ENCODE measurements at places on chromosomes 4 and X.
A peak's percentile ranks its signal among the peaks of the same experiment; 100 is the strongest.

GRCh38 chr4:26194764-26195163 is 126.0 kb upstream of the RBPJ start:
- DNase-seq = no peak

DNA sequence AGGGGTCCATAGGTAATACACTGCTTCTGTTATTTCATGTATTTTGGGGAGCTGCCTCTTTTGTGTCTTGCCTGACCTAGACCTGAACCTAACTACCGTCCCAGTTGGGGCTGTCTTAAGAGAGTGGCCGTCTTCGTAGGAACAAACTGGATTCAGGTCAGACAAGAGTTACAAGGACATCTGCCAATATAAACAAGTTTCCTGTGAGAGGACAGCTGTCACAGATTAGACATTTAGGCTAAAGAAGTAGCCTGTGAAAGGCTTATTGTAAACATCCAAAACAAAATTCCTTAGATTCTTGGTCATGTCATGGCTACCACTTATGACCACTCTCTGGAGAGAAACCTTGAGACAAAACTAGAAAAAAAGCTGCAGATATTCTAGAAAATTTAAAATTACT is 797.6 kb upstream of the AADAT start:
- no peak for DNase-seq

- DNase-seq = no peak
These were observed 940 bp upstream of the DCTD start for GRCh38 chr4:182918044-182918607.

GRCh38 chr4:75009138-75009537 is 76.2 kb downstream of the PARM1 start:
- no peak for DNase-seq

- DNase-seq = peak; percentile 38
These were observed 85.0 kb upstream of the FAM241A start for GRCh38 chr4:112060212-112060611.

DNA sequence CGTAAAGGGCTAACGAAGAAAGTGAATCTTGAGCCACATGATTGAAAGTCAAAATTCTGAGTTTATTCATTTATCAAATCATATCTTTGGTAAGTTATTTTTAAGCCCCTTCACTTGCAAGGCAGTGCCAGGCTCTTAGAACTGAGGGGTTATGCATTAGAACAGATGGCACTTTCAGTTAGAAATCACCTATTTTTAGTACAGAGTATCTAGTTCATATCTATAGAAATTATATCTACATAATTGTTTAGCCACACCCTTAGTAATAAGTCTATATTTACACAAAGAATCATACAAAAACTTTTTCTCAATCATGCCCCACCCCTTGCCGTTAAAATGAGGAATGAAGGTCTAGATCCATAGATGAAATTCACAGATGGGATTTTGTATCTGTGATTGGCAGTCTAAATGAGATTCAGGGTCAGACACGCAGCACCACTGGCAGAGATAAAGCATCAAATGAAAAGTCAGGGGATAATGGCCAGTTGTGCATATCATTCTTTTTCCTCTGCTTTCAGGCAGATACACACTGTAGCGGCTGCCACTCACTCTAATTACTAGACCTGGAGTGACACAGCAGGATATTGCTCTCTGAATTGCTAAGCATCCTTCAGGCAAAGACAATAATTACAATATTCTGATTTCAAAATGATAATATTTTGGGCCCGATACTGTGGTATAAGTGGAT is 440.5 kb downstream of the MAPK10 start:
- no peak for DNase-seq

DNA sequence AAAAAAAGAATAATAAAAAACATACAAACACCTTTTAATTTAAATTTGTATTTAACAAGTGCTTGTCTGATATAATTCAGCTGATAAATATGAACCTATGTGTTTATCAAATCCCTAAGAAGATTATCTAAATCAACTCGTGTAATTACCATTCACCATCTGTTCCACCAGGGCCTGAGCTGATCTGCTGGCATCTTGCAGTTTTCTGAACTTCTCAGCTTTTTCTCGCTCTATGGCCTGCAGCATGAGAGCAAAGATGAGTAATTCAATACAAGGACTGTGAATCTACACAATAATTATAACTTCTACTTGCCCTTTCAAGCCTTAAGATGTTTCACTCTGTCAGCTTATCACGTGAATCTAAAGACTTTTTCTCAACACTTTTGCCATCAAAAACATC is 709.7 kb downstream of the DMD start:
- DNase-seq = no peak

DNA sequence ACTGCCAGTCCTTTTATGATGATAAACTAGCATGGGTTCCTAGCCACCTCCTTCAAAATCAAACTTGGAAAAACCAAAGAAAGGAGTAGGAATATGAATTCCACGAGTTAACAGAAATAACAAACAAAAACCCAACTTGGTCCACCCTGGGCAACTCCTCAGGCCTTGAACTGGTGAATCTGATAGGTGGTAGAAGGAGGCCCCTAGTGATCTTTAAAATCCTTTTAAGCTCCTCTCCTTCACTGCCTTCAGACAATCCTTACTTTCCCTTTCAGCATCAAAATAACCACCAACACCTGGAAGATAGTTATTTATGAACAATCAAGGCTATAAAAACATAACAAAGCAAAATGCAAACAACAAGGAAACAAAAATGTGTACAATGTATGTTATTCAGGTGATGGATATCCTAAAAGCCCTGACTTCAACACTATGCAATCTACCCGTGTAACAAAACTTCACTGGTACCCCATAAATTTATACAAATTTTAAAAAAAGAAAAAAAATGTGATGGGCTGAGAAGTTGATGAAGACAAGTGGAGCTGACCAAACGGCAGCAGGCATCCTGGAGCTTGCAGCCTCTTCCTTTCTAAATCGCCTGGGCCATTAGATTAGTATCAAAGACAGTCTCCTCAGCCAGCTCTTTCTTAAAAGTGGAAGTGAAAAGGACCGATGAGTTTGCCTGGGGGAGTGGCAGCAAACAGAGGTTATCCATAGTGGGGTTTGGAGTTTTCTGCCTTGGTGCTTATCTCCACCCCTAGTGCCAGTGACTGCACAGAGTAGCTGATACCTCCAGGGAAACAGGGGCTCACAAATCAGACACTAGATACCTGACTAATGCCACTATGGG is 179.6 kb downstream of the TMA16 start:
- DNase-seq = no peak

- no peak for DNase-seq
These were observed 6.8 kb upstream of the SASH3 start for GRCh38 chrX:129772796-129773431.

DNA sequence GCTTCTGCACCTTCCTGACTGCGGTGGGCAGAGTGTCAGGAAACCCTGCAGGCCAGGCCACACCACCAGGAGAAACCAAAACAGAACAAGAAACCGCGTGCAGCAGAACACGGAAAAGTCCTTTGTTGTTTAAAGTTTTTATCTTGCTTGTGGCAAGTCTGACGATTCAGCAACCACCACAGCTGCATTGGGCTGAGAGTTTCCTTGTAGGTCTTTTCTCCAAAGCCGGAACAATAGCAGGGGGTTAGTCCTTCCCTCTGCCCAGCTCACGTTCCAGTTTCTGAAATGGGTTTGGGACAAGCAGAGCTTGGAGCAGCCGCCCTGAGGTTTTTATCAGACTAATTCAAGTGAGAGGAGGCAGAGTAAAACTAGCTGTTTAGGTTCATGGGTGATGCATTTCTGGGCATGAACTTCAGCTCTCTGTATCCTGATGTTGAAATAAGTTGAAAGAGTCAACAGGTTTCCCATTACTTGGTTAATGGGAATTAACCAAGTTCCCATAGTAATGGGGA is 216.9 kb downstream of the PTTG2 start:
- DNase-seq = no peak

DNA sequence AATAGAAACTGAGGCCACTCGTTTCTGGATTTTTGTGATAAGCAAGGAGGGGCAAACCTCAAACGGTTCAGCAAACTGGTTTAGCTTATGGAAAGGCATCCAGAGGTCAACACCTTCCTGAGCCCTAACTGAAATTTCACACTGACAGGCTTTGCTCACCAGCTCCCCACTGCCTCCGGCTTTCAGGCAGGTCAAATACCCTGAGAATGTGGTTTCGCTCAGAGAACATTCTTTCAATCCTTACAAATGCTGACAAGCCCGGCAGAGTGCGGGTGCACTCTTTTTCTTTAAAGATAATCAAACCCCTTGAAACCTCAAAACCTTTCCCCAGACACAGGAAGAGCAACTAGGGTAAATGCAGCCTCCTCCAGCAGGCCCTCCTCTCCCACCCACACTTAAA is 41.5 kb downstream of the CD40LG start:
- peak; percentile 6 for DNase-seq

GRCh38 chrX:30822068-30822681 is 66.9 kb downstream of the TAB3 start:
- DNase-seq = peak; percentile 3

DNA sequence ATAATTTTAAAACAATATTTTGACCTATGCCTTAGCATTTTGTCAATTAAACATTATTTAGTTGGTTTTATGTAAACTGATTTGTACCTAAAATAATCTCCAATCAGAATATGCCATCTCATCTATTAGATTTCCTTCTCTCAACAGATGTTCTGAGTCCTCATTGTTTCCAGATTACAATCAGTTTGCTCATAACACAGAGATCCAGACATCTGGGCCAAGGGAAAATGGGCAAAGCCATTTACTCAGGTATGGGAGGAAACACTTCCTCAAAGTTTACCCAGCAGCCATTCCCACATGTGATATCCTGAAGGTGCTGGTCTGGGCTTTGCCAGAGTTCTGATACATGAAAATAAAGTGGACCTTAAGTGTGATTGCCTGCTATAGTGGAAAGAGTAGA is 217.9 kb upstream of the GPC4 start:
- no peak for DNase-seq

DNA sequence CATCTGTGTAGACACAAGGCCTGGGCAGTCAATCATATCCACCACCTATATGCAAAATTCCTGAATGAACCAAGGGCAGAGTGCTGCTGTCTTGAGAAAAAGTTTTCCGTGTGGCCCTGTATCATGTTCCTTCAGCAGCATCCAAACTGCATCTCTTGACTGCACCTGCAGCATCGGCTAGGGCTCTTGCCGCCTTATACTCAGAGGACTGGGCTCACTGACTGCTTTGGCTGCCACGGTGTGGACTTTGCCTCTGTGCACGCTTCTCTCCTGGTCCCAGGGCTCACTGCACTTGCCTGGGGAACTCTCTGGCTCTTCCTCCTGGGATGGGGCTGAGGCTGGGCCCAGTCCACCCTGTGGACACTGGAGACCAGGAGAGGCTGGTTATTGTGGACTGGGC is 39.5 kb upstream of the STS start:
- no peak for DNase-seq

DNA sequence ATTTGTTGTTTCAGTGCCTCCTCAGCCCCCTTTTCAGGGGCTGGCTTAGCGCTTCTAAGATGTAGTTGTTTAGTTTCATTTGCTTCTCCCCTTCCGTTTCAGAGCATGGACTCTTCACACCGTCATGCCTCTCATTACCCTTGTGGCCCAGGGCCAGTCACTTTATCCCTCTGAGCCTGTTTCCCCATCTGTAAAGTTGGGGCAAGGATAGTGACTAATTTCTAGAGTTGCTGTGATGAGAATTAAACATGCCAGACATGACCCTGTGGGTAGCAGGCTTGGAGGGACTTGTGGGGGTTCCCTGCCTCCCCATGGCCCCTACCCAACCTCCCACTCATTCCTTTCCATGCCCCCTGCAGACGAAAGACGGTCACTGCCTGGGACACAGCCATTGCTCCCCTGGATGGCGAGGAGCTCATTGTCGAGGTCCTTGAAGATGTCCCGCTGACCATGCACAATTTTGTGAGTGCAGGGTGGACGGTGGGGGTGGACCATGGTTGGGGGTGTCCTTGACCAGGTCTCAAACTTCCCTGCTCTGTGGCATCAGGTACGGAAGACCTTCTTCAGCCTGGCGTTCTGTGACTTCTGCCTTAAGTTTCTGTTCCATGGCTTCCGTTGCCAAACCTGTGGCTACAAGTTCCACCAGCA is 3.6 kb downstream of the ARAF start:
- no peak for DNase-seq

DNA sequence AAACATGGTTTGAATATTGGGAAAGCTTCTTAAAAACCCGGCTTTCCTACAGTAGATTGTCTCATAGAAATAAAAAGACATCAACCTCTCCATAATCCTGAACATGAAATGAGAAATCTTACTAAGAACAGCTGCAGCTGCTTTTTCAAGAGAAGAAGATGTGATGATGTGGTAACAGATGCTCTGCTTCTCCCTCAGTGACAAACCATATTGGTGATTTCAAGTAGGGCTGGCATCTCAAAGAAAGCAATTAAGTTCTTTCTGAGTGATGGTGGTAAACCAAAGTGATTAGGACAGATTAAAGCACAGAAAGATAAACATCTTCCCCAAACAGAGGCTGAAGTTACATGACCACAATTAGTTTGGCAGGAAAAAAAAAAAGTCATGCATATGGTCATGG is 1477.7 kb downstream of the RAPGEF2 start:
- no peak for DNase-seq

DNA sequence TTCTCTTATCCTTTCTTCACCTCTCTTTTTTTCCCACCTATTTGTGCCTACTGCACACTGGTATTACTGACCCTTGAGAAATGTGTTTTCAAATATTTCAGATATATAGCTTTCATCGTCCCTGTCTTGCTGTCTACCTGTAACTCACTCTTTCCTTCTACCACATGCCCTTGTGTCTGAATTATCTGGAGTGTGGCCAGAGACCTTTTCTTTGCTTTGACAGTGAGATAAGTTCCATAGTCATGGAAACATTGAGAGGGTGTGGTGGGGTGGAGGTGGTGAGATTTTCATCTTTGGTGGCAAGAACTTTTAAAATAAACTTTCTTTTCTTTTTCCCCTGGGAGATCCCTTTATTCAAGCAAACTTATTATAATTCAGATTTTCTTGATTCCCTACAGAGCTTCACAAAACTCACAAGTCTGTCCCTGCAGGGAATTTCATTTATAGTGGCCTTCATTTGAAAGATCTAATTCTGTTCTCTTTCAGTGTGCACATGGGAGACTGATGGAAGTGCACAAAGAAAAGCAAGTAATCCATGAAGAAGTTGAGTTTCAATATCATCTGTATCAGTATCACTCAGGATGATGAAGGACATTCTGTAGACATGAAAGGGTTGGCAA is 95.7 kb downstream of the SH2D1A start:
- DNase-seq = no peak

DNA sequence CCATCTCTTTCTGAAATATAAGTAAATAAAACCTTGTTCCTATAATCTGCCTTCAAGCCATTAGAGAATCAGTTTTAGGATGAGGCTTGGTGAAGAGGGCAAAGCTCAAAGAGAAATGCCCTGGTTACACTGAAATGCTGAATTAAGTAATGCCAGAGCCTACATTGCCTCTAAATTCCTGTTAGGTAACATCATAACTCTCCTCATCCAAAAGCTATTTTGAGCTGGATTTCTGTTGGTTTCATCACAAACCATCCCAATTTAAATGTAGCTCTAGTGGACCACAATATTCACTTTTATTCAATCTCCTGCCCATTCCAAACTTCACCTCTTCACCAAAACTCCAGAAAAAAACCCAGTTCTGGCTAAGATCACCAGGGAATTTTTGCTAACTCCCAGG is 1319.7 kb upstream of the TENM3 start:
- peak; percentile 89 for DNase-seq

GRCh38 chr4:145081756-145082155 is 16.2 kb downstream of the ANAPC10 start:
- no peak for DNase-seq

GRCh38 chrX:91066104-91066503 is 368.5 kb upstream of the PABPC5 start:
- no peak for DNase-seq

GRCh38 chr4:56799161-56799759 is 22.2 kb downstream of the SPINK2 start:
- DNase-seq = peak; percentile 17

- no peak for DNase-seq
These were observed 613.6 kb downstream of the DMD start for GRCh38 chrX:32597777-32598176.
